Upper lobe of right lung (tissue), 1 donor: ENCODE measurements at places on chromosomes 16 and 17. TPM values are rescaled to one million over a fixed set of nuclear protein-coding genes. Genes with fewer than 3 reads are reported as not detected.

- peaks cover 9% of the 10 kb centered on the region for H3K27me3 ChIP-seq
- peaks cover 10% of the 10 kb centered on the region for H3K4me1 ChIP-seq
- no peak overlapping the region for H3K27ac ChIP-seq
- no peak overlapping the region for H3K4me3 ChIP-seq
Observed at GRCh38 chr16:2987833-2988232, 7.6 kb upstream of the PKMYT1 start.

Gene USP43
- total RNA-seq = 4.3 TPM

DNA sequence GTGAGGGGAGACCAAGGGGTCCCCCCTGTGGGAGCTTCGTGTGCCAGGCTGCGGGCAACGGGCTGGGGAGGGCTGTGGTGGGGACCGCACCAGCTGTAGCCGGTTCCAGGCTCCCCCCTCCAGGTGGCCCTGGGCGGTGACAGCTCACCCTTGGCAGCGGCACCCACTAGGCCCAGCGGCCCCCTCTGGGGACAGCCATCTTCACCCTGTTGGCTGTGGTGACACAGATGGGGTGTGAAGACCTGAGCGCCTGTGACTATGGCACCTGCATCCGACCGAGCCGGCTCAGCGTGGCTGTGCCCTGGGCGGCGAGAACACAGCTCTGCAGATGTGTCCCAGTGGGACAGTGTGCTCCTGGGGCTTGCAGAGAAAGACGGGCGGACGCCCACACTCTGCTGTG, 1.1 kb upstream of the C1QTNF8 start:
- H3K36me3 ChIP-seq = no peaks in the 10 kb centered on the region
- H3K4me1 ChIP-seq = no peaks in the 10 kb centered on the region
- H3K27me3 ChIP-seq = peaks cover 19% of the 10 kb centered on the region
- H3K4me3 ChIP-seq = no peak overlapping the region

DNA sequence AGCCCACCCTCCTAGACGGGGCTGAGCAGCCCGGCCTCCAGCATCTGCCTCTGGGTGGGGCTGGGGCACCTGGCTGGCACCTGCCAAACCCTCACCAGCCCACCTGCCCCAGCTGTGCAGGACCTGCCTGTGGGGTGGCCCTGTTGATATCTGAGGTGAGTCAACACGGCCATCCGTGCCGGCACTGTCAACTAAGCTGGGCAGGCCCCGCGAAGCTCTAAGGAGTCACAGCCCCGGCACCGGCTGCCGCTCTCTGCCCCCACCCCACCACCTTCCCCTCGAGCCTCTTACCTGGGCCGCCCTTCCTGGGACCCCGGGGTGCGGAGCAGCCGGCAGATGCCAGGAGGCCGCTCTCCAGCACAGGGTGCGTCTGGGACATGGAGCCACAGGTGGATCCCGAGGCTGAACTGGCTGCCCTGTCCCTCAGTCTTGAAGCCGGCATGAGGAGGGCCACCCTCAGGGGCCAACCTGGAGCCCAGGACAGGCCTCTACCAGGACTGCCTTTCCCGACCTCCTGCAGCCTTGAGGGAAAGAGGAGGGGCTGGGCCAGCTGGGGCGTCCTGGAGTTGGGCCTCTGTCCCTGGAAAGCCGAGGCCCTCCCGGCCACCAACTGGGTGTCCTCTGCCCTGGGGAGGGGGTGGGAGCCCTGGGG, 515 bp downstream of the CBFA2T3 start:
- DNase-seq = no peak
- H3K36me3 ChIP-seq = no peaks in the 10 kb centered on the region
- H3K27ac ChIP-seq = peak overlapping the region; percentile 36
- H3K4me3 ChIP-seq = peak overlapping the region; percentile 37
- peaks cover 17% of the 10 kb centered on the region for H3K27me3 ChIP-seq

Gene ABCA8
- total RNA-seq = 34.0 TPM
